ENCODE measurements at places on chromosomes 1 and 21.

DNA sequence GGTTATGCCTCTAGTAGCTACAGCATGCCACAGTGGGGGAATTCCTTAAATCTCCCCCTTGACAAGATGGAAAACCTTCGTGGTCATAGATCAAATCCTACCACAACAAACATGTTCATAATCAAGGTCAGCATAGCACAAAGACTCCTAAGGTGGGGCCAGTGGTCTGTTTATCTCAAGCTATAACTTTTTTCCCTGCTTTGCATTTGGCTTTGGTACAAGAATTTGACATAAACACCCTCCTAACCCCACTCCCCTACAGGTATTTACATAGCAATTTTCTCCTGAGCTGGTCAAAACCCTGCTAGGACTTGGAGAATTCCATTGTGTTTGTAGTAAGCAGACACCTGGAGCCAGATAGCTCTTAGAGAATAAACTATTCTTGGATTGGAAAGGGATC, 58.5 kb downstream of the HIVEP3 start:
- DNase-seq, result no peak

- no peak for DNase-seq
Observed at GRCh38 chr1:62732331-62732730, 44.1 kb upstream of the DOCK7 start.

DNA sequence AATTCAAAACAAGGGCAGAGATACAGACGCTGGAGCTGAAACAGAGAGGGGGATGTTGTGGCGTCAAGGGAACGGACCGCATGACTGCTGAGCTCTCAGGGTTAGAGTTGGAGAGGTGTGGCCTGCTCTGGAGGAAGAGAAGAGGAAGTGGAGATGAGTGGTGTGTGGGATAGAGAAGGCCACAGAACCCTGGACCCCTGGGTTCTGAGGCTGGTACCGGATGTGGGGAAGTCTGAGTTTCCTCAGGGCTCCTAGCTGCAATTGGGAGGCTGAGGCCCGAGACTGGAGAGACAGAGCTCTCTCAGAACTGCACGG, 1.8 kb downstream of the BCAN start:
- DNase-seq, result no peak

GRCh38 chr1:185776522-185776921, 42.3 kb downstream of the HMCN1 start:
- DNase-seq, result no peak

- DNase-seq, result no peak
Observed at GRCh38 chr1:33268927-33269610, 12.8 kb downstream of the ZNF362 start.

- DNase-seq, result no peak
Observed at GRCh38 chr1:3323796-3324703, 130.4 kb upstream of the ARHGEF16 start.

- no peak for DNase-seq
Observed at GRCh38 chr1:35345439-35345981, 77.0 kb downstream of the ZMYM4 start.

DNA sequence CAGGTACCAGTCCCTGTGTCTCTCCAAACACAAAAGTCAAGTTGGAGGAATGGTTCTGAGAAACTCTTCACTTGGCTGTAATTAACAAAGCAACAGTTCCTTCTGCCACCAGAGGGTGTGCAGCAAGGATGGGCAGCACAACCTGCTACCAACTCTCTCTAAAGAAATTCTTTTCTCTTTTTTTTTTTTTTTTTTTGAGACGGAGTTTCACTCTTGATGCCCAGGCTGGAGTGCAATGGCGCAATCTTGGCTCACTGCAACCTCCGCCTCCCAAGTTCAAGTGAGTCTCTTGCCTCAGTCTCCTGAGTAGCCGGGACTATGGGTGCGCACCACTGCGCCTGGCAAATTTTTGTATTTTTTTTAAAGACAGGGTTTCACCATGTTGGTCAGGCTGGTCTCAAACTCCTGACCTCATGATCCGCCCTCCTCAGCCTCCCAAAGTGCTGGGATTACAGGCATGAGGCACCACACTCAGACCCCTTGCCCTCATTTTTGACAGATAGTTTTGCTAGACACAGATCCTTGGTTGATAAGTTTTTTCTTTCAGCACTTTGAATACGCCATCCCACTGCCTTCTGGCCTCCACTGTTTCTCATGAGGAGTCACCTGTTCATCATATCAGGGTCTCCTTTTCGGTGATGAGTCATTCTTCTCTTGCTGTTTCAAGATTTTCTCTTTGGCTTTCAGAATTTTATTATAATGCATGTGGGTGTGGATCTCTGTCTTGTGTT, 12.1 kb upstream of the DEGS1 start:
- DNase-seq, result no peak

DNA sequence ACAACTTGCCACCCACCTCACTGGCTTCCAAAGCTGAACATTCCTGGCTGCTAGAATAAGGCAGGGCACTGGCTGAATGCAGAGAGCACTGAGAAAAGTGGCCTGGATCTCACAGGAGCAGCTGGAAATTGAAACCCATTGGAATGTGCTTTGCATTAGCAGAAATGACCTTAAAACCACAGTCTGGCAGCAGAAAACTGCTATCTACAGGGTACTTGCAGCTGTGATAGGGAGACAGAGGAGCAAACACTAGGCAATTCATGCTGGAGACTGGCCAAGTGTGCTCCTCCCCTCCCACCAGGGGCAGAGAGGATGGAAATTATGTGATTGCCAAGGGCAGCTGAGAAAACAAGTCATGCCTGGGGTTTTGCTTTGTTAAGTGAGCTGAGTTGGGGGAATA, 47.2 kb downstream of the HSD3B1 start:
- DNase-seq, result no peak

GRCh38 chr1:205266611-205267305, 39.0 kb downstream of the TMCC2 start:
- no peak for DNase-seq
